Left cardiac atrium (tissue), 4 donors: ENCODE measurements at places on chromosomes 1 and 21. TPM values are rescaled to one million over a fixed set of nuclear protein-coding genes. Genes with fewer than 3 reads are reported as not detected.

Gene KRTAP19-3
- not detected for total RNA-seq

Gene CRYAA
- total RNA-seq, result not detected

DNA sequence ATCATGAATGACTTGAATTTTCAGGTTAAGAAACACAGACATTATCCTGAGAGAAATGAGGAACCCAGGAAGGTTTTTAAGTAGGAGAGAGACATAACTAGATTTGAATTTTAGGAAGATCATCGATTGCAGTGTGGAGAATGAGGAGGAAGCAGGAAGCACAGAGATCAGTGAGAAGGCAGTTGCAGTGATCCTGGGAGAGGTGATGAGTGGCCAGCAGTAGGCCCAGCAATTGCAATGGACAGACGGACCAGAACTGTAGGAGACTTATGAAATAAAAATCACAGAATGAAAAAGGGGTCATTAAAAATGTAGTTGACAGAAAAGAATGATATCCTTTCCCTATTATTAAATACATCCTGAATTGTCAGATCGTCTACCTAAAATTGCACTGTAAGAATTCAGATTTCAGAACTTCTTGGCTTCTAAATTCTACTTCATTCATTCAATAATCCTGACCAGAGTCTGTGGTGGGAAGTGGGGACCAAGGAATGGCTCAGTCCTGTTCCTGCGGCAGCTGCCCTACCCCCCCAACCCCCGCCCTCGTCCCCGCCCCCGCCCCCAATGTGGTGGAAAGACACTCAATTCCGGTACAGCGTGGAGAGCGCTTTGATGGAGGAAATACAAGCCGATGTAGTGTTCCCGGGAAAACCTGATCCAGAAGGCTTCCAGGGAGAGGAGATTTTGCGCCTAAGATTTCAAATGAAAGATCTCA lies 35.1 kb downstream of the SLC2A1 start:
- DNase-seq, result no peak

DNA sequence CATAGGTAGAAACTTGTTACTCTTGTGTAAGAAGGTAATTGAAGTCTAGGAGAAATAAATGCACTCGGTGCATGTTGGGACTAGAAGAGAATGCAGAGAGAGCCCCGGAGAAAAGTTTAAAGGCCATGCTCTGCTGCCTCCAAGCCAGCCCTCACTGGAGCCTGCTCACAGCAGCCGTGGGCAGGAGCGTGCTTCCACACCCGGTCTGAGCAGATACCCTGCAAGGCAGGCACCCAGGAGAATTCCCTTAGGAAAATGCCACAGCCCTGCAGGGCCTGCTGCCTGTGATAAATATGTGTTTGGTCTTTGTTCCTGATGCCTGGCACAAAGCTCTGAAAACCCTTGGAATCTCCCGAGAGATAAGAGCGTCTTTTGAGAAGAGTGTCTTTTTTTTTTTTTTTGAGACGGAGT lies 22.8 kb downstream of the C2CD2 start:
- no peak for DNase-seq

GRCh38 chr1:116767782-116768382 lies 13.7 kb downstream of the CD2 start:
- no peak for DNase-seq

DNA sequence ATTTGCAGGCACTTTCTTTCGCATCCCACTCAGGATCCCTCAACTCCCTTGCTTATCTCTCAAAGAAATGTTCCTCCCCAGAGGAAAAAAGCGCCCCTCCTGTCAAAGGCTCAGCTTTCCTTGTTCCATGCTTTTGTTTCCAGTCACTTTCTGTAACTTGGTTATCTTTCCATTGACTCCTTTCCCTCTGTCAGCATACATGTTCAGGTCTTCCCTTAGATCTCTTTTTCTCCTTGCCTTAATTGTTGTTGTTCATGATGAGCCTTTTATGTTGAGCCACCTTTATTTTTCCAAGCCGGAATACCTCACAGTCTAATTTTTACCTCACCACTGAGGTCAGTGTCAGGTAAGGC lies 46.5 kb upstream of the PODN start:
- DNase-seq, result no peak

- DNase-seq, result no peak
Observed at GRCh38 chr1:99818063-99818699, 32.0 kb upstream of the AGL start.

DNA sequence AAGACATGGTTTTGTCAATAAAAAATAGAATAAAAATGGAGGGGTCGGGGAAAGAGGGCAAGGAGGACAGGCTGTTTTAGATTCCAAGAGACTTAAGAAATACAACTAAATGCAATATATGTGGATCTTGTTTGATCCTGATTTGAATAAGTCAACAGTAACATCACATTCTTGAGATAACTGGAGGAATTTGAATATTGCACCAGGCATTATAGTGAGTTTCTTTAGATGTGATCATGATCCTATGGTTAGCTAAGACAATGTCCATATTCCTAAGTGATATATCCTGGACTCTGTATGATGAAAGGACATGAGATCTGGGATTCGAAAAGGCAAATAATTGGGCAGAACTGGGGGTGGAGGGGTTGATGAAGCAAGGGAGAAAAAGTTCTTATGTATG lies 311.8 kb downstream of the PLPP3 start:
- DNase-seq, result no peak

Gene C4BPA
- not detected for total RNA-seq

GRCh38 chr1:69441496-69441895 lies 126.2 kb upstream of the LRRC7 start:
- DNase-seq, result no peak

DNA sequence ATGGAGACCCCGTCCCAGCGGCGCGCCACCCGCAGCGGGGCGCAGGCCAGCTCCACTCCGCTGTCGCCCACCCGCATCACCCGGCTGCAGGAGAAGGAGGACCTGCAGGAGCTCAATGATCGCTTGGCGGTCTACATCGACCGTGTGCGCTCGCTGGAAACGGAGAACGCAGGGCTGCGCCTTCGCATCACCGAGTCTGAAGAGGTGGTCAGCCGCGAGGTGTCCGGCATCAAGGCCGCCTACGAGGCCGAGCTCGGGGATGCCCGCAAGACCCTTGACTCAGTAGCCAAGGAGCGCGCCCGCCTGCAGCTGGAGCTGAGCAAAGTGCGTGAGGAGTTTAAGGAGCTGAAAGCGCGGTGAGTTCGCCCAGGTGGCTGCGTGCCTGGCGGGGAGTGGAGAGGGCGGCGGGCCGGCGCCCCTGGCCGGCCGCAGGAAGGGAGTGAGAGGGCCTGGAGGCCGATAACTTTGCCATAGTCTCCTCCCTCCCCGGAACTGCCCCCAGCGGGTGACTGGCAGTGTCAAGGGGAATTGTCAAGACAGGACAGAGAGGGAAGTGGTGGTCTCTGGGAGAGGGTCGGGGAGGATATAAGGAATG lies 505 bp downstream of the LMNA start:
- no peak for DNase-seq

GRCh38 chr1:167564612-167565270 lies 11.2 kb upstream of the CREG1 start:
- no peak for DNase-seq

DNA sequence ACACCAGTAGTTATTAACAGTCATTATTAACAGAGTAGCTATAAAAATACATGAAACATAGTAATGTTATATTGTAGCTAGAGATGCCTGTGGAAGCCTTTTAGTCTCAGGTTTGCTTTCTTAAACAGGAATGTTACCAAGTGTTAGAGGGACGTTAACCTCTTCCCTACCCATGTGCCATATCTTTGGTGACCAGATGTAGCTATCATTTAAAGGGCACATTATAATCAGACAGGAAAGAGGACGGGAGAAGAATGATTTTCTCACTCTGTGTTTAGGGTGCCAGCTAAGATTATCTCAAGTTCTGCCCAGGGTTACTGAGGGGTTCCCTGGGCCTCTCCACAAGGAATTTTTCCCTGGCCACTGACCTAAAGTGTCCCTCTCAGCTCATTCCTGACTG lies 20.9 kb upstream of the UBL4B start:
- DNase-seq, result no peak

GRCh38 chr1:193543259-193543658 lies 356.8 kb upstream of the B3GALT2 start:
- no peak for DNase-seq

GRCh38 chr1:227378871-227379554 lies 60.7 kb upstream of the CDC42BPA start:
- DNase-seq, result no peak

- DNase-seq, result peak; percentile 36
Observed at GRCh38 chr1:156368889-156369684, at the start of gene RHBG. RHBG (plus strand) TSS chr1:156369211; CDS start chr1:156369250, 39 bp downstream.

DNA sequence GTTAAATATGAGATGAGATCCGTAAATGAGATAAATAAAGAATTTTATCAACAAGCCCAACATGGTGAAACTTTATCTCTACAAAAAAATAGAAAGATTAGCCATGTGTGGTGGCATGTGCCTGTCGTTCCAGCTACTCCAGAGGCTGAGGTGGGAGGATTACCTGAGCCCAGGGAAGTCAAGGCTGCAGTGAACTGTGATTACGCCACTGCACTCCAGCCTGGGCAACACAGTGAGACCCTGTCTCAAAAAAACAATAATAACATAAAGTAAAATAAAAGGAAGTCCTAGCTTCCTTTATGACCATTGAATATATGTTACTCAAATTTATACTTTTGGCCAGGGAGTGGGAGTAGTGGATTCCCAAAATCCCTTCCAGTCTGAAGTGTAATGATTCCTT lies 48.7 kb upstream of the TEKT2 start:
- no peak for DNase-seq

- no peak for DNase-seq
Observed at GRCh38 chr1:94272388-94272787, 35.0 kb upstream of the ARHGAP29 start.

DNA sequence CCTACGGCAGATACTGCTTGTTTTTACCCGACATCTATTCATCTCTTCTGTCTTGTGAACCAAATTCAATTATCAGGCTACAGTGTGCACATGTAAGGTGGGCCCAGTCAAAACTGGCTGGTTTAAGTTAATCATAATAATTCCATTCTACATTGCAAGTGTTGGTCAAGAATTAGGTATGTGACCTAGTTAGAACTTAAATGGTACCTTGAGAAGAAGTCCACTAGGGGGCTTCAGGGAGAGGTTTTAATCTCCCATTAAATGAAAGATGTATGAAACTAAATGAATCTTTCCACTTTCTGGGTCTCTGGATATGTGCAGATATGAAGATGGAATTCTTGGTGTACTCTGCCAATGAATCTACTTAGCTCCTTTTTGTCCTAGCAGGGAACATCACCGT lies 187.1 kb downstream of the CDC42BPA start:
- DNase-seq, result no peak

DNA sequence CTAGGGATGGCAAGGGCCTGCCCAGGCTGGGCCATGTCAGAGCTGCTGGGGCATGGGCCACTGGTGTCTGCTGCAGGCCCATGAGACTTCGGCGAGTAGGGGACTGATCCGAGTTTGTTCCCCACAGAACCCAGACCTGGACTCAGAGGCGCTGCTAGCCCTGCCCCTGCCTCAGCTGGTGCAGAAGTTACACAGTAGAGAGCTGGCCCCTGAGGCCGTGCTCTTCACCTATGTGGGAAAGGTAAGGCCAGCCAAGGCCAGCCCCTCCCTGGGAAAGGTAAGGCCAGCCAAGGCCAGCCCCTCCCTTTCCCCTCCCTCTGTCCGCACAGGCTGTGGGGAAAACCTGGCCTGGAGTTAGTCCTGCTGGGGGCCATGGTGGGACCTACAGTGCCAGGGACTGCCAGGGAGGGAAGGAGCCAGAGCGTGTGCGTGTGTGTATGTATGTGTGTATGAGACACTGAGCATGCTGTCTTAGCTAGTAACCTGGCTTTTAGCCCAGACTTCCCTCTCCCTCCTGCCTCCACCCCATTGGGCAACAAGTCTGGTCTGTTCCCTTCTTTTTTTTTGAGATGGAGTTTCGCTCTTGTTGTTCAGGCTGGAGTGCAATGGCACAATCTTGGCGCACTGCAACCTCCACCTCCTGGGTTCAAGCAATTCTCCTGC lies 8.0 kb downstream of the FAAH start:
- DNase-seq, result peak; percentile 61

- DNase-seq, result no peak
Observed at GRCh38 chr21:29529139-29529538, 230.4 kb downstream of the BACH1 start.

Gene CXADR
- 9.8 TPM for total RNA-seq

DNA sequence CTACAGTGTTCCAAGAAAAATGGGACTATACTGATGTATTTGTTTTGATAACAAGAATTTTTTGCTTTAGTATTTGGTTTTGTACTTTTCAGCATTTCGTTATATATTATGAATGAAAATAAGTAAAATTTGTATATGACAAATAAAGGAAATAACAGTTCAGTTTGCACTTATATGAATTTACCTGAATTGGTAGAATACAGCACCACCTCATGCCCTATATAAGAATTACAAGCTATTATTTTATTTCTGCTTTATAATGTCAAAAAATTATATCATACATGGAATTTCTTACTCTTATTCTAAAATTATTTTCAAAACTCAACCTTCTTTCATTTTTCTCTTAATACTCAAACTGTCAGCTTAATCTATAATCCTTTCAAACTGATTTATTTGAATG lies 14.6 kb downstream of the EFCAB7 start:
- no peak for DNase-seq

- peak; percentile 15 for DNase-seq
Observed at GRCh38 chr1:1205769-1206375, 520 bp downstream of the TNFRSF18 start.

Gene P3R3URF
- not detected for total RNA-seq

Gene VSIG8
- not detected for total RNA-seq

DNA sequence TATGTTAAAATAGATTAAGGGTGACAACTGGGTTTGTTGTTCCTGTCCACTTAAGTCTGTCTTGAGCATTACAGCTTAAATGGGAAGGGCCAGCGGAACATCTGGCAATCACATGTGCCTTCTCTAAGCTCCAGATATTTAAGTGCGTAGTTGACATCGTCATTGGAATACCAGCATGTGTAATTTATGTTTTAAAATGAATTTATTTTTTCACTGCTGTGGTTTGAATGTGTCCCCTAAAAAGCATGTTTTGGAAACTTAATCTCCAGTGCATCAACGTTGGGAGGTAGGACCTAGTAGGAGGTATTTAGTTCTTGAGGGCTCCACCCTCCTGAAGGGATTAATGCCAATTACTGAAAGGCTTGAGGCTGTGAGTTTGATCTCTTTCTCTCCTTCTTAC lies 13.4 kb downstream of the ZCCHC17 start:
- no peak for DNase-seq

- peak; percentile 62 for DNase-seq
Observed at GRCh38 chr1:7644961-7645750, 125.9 kb upstream of the VAMP3 start.

DNA sequence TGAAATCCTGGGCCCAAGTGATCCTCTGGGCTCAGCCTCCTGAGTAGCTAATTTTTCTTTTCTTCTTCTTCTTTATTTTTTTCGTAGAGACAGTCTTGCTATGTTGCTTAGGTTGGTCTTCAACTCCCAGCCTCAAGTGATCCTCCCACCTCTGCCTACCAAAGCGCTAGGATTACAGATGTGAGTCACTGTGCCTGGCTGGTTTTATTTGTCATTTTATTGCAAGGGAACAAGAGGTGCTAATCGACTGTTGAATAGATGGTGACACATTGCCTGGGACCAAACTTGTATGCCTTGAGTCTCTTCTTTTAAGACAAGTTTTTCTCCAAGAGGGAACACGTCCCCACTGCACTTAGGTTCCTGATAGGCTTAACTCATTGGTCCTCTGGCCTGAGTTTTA lies 20.0 kb upstream of the KLHDC8A start:
- DNase-seq, result no peak
